ENCODE measurements at places on chromosomes 13 and 19.

DNA sequence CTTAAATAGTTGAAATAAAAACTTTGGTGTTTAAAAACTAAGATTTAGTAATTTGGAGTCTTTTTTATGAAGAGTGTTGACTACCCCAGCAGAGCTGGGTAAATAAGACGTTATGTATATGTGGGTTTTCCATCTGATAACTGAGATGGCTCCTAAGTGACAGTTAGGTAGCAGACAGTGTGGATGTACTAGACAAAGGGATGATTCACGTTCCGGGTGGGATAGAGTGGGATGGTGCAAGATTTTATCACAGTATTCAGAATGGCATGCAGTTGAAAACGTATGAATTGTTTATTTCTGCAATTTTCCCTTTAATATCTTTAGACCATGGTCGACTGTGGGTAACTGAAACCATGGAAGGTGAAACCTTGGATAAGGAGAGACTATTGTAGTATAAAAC, 50.4 kb downstream of the NAA16 start:
- H3K4me1 ChIP-seq: no peaks in the 10 kb centered on the region
- DNase-seq: no peak
- H3K36me3 ChIP-seq: peaks cover 20% of the 10 kb centered on the region
- no peaks in the 10 kb centered on the region for H3K27me3 ChIP-seq

GRCh38 chr19:38964738-38965137, 10.8 kb downstream of the FBXO17 start:
- no peak overlapping the region for H3K4me3 ChIP-seq
- no peak overlapping the region for H3K27ac ChIP-seq
- H3K36me3 ChIP-seq: no peaks in the 10 kb centered on the region
- H3K4me1 ChIP-seq: peaks cover 5% of the 10 kb centered on the region

- no peak for DNase-seq
- no peak overlapping the region for H3K4me3 ChIP-seq
- H3K27ac ChIP-seq: no peak overlapping the region
- no peaks in the 10 kb centered on the region for H3K27me3 ChIP-seq
Observed at GRCh38 chr13:75896271-75896670, 260.1 kb downstream of the LMO7 start.

- no peaks in the 10 kb centered on the region for H3K27me3 ChIP-seq
- no peaks in the 10 kb centered on the region for H3K36me3 ChIP-seq
Observed at GRCh38 chr13:23418776-23419683, 14.5 kb downstream of the SACS start.

- H3K36me3 ChIP-seq: no peaks in the 10 kb centered on the region
- DNase-seq: no peak
- no peak overlapping the region for H3K27ac ChIP-seq
- no peaks in the 10 kb centered on the region for H3K27me3 ChIP-seq
- H3K4me3 ChIP-seq: no peak overlapping the region
Observed at GRCh38 chr19:6654347-6655310, 15.3 kb downstream of the TNFSF14 start.

DNA sequence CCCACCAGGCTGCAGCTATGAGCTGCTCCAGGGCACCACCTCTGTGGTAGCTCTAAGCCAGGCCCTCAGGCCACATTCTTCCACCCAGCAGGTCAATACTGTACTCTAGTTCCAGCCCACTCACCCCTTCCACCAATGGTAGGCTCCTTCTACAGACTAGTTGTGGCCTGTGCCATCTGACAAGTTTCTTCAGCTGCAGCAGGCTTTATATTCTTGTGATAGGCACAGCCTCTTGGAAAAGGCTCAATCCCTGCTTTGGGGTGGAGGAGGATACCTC, 8.5 kb downstream of the MICU2 start:
- H3K27ac ChIP-seq: no peak overlapping the region
- no peaks in the 10 kb centered on the region for H3K36me3 ChIP-seq
- H3K4me1 ChIP-seq: no peaks in the 10 kb centered on the region
- no peak for DNase-seq
- H3K27me3 ChIP-seq: no peaks in the 10 kb centered on the region
- no peak overlapping the region for H3K4me3 ChIP-seq

GRCh38 chr19:31515931-31516330, 166.7 kb upstream of the TSHZ3 start:
- no peaks in the 10 kb centered on the region for H3K36me3 ChIP-seq
- no peaks in the 10 kb centered on the region for H3K27me3 ChIP-seq
- H3K27ac ChIP-seq: no peak overlapping the region
- H3K4me1 ChIP-seq: no peaks in the 10 kb centered on the region
- H3K4me3 ChIP-seq: no peak overlapping the region

DNA sequence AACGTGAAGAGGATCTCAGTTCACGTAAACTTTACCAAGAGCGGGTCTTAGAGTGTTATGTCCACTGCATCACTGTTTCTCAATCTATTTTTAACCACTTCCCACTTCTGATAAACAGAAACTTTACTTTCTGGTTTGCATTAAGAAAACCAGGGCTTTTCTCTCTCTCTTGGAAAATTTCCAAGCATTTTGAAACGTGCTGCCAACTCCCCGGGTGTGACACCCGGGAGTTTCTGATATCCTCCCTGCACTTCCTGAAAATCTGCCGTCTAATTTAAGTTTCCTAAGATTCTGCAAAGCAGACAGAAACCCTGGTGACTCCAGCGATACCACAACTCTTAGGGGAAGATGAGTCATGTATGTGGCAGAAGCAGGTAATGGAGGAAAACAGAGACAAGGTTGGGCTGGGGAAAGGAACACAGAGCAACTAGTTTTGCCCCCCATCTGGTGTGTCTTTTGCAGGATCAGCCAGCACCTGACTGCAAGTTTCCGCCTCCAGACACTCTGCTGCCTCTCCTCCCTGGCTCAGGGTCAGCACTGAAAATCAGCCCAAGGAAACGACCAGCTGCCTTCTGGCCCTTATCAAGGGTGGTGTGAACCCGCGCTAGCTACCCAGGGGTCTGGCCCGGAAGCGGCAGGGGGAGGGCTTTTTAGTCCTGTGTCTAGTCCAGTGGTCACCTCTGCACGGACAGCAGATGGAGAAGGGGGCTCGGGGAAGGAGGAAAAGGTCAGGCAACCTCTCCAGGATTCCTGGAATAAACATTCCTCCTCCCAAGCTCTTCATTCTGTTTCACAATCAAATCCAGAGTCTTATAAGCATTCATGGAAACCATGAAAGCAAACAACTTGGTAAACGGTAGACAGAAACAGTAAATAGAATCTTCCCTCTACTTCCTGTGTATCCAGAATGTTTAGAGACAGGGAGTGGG, 11.3 kb upstream of the FFAR2 start:
- no peak overlapping the region for H3K4me3 ChIP-seq
- H3K27ac ChIP-seq: no peak overlapping the region
- peaks cover 16% of the 10 kb centered on the region for H3K4me1 ChIP-seq

DNA sequence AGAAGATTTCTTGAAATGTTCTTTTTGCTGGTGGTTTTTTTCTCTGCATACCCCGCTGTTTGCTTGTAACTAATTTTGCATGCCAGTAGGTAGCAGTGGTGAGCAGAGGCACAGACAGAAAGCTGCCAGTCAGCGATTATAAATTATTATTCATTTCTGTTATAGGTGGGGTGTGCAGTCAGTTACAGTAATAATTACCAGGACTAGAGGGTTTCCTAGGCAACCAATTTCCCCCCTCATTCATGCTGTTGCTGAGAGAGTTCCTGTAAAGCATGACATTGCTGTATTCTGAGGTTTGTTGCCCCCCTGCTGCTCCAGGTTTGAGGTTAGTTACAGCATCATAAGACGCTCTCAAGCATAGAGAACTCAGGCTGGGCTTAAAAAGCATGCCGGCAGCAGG, 104.5 kb downstream of the URI1 start:
- H3K4me1 ChIP-seq: no peaks in the 10 kb centered on the region
- H3K27me3 ChIP-seq: no peaks in the 10 kb centered on the region
- no peaks in the 10 kb centered on the region for H3K36me3 ChIP-seq
- no peak overlapping the region for H3K27ac ChIP-seq
- no peak for DNase-seq
- no peak overlapping the region for H3K4me3 ChIP-seq

DNA sequence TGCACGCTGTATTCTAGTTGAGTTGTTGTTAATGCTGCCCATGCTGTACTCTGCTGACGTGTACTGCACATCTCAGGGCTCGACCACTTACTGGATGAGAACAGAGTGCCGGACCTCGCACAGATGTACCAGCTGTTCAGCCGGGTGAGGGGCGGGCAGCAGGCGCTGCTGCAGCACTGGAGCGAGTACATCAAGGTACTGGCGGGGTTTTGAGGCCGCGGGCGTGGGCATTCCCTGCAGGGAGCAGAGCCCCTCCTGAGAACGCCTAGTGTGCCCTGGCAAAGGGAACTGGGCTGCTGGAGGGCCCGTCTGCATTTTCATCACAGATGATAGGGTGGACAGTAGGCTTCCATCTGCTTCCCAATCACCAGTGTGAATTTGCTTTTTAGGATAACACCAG, 29.9 kb downstream of the CUL4A start:
- no peak for DNase-seq
- no peak overlapping the region for H3K4me3 ChIP-seq
- no peak overlapping the region for H3K27ac ChIP-seq
- no peaks in the 10 kb centered on the region for H3K4me1 ChIP-seq
- H3K36me3 ChIP-seq: peaks cover 20% of the 10 kb centered on the region

- no peaks in the 10 kb centered on the region for H3K36me3 ChIP-seq
- no peak overlapping the region for H3K27ac ChIP-seq
- DNase-seq: peak; percentile 39
- no peaks in the 10 kb centered on the region for H3K27me3 ChIP-seq
- no peak overlapping the region for H3K4me3 ChIP-seq
Observed at GRCh38 chr13:46288570-46289259, 77.0 kb downstream of the LRRC63 start.

GRCh38 chr19:29813642-29814041, 1.9 kb downstream of the CCNE1 start:
- no peak overlapping the region for H3K4me3 ChIP-seq
- no peak overlapping the region for H3K27ac ChIP-seq
- no peaks in the 10 kb centered on the region for H3K27me3 ChIP-seq
- H3K36me3 ChIP-seq: peaks cover 9% of the 10 kb centered on the region
- H3K4me1 ChIP-seq: peaks cover 7% of the 10 kb centered on the region
- DNase-seq: no peak

DNA sequence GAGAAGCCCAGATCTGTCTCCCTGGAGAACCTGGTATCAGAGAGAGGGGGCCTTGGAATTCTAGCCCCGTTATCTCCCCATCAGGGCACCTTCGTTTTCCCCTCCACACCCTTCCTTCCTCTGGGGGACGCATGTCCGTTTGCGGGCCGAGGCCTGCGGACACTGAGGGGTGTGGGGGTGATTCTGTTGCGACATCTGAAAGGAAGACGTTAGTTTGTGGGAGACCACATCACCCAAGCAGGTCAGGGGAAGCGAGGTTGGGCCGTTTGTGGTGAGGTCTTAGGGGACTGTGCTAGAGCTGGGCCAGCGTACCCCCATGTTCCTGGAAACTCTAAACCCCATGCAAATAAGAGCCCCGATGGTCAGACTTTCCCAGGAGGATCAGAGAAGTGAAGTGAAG, 3.7 kb upstream of the HSH2D start:
- H3K4me1 ChIP-seq: peaks cover 27% of the 10 kb centered on the region
- H3K4me3 ChIP-seq: no peak overlapping the region
- H3K27ac ChIP-seq: no peak overlapping the region

All from HCT116 (cell line).